ENCODE measurements at places on chromosomes 7 and 10.

GRCh38 chr7:147400221-147400689 lies 1190.3 kb upstream of the C7orf33 start:
- H3K4me3 ChIP-seq, result no peak overlapping the region
- no peak for DNase-seq
- no peaks in the 10 kb centered on the region for H3K4me1 ChIP-seq
- no peaks in the 10 kb centered on the region for H3K27me3 ChIP-seq

GRCh38 chr7:127877951-127878350 lies 153.3 kb downstream of the LRRC4 start:
- no peaks in the 10 kb centered on the region for H3K36me3 ChIP-seq
- DNase-seq, result no peak
- H3K27ac ChIP-seq, result no peak overlapping the region
- H3K27me3 ChIP-seq, result no peaks in the 10 kb centered on the region
- no peak overlapping the region for H3K4me3 ChIP-seq
- peaks cover 6% of the 10 kb centered on the region for H3K4me1 ChIP-seq

DNA sequence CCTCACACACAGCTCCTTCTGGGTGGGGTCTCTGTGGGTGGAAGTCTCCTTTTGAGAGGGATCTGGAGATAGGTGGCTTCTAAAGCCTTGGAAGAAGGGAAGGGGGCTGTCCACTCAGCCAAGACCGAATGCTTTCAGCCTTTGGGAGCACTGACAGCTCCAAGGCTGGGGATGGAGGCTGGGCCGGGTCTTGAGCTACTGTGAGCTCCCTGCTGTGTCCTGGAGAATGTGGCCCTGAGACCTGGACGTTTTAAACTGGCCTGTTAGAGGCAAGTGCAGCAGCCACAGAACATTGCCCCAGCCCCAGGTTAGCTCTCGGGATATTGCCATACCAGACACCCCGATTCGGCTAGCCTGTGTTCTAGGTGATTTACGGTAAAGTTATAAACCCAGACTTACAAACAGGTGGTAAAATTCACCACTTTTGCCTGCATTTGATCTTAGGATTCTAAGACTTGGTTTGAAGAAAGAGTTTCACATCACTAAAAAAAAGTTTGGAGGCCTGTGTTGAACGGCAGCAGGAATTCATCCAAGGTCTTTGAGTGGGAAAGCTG lies 548.5 kb upstream of the FOXK1 start:
- DNase-seq, result no peak
- no peaks in the 10 kb centered on the region for H3K4me1 ChIP-seq
- no peaks in the 10 kb centered on the region for H3K36me3 ChIP-seq
- no peaks in the 10 kb centered on the region for H3K27me3 ChIP-seq

GRCh38 chr10:53700278-53700677 lies 927.7 kb upstream of the MBL2 start:
- H3K27me3 ChIP-seq, result no peaks in the 10 kb centered on the region
- H3K27ac ChIP-seq, result no peak overlapping the region
- no peaks in the 10 kb centered on the region for H3K4me1 ChIP-seq

- no peak for DNase-seq
- H3K27me3 ChIP-seq, result no peaks in the 10 kb centered on the region
- H3K4me1 ChIP-seq, result no peaks in the 10 kb centered on the region
- no peak overlapping the region for H3K4me3 ChIP-seq
- H3K36me3 ChIP-seq, result no peaks in the 10 kb centered on the region
These were observed 24.3 kb upstream of the ACSL5 start for GRCh38 chr10:112349521-112350085.

- no peak overlapping the region for H3K27ac ChIP-seq
- DNase-seq, result no peak
- H3K4me3 ChIP-seq, result no peak overlapping the region
These were observed 148.5 kb downstream of the ARHGAP22 start for GRCh38 chr10:48456361-48456804.

DNA sequence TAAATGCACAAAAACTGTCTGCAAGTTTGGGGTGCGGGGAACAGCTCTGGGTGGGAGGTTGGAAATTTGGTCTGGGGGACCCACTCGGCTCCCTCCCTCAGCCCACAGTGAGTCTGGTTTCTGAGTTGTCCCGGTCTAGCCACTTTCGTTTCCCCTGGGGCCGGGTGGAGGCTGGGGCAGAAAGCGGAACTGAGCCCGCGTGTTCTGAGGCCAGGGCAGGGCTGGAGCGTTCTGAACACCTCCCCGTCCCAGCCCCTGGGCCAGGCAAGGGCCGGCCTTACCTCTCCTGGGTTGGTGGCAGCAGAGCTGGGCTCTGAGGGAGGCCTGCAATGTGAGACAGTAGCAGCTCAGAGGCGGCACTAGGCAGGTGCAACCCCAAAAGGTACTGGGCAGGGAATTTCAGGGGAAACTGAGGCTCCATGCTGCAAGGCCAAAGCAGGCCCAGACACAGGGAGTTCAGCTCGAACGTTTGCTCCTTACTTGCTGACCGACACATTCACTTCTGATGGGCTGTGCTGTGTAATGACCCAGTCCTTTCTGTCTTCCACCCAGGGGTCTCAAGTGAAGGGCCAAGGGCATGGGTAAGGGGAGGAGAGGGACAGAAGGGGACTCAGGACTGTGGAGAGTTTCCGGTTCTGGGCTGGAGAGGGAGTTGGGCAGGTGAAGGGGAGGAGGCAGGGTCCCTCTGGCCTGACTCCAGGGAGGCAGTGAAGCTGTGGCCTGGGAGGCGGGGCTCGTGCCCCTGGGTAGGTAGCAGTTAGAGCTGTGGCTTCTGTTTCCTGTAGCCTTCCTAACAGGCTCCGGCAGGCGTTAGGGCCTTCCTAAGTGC lies 3.0 kb downstream of the IRF5 start:
- no peak for DNase-seq
- peaks cover 49% of the 10 kb centered on the region for H3K4me1 ChIP-seq
- no peaks in the 10 kb centered on the region for H3K36me3 ChIP-seq

DNA sequence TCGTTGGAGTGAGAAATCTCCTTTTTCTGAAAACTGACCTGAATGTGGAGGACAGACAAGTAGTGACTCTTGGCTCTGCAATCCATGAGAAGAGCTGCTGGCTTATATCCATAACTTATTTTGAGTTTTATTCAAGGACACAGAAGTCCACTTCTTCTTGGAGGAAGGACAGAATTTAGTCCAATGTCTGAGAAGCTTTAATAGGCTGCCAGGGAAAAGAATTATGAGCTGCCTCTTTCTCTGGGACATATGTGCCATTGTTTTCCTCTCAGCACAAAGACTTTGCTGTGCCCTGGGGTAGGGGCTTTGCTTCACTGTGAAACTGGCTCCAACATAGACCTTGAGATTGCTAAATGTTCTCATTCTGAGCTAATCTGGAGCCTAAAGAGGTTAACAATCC lies 20.5 kb upstream of the AOC1 start:
- peaks cover 13% of the 10 kb centered on the region for H3K27me3 ChIP-seq
- no peaks in the 10 kb centered on the region for H3K36me3 ChIP-seq
- no peaks in the 10 kb centered on the region for H3K4me1 ChIP-seq
- DNase-seq, result no peak
- no peak overlapping the region for H3K27ac ChIP-seq

DNA sequence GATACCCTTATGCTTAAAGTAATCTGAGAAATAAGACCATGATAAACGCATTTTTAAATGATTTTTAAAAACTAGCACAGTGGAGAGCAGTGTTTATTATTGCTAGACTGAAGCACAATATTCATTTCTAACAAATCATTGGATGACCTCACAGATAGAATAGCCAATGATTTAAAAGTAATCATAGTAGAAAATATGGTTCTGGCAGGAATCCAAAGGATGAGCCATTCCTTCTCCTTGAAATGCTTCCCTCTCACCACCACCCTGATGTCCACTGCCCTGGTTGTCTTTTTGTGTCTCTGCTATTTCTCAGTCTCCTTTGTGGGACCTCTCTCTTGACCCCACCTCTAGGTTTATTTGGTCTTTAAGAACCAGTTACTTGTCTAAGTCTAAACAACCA lies 64.9 kb downstream of the PRKG1 start:
- no peak overlapping the region for H3K4me3 ChIP-seq
- no peaks in the 10 kb centered on the region for H3K4me1 ChIP-seq
- no peaks in the 10 kb centered on the region for H3K36me3 ChIP-seq
- no peak overlapping the region for H3K27ac ChIP-seq

- H3K36me3 ChIP-seq, result no peaks in the 10 kb centered on the region
- H3K4me1 ChIP-seq, result no peaks in the 10 kb centered on the region
- no peaks in the 10 kb centered on the region for H3K27me3 ChIP-seq
- DNase-seq, result no peak
- no peak overlapping the region for H3K4me3 ChIP-seq
These were observed 17.8 kb upstream of the CCNJ start for GRCh38 chr10:96025566-96025965.

GRCh38 chr7:139817249-139817648 lies 11.8 kb upstream of the TBXAS1 start:
- no peak overlapping the region for H3K27ac ChIP-seq
- no peak for DNase-seq
- no peaks in the 10 kb centered on the region for H3K36me3 ChIP-seq
- no peaks in the 10 kb centered on the region for H3K4me1 ChIP-seq

DNA sequence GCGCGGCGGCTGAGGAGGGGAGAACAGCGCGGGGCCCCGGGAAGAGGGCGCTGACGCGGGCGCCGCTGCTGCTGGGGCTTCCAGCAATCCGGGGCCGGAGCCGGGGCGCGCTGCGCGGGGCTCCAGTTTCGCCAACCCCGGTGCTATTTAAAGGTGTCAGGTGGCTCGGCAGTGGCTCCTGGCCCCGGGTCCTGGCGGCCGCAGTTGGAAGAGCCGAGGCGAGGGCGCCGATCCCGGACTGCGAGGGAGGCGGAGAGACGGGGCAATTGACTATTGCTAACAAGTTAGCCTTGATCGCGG lies 347 bp downstream of the LBX1 start:
- H3K4me1 ChIP-seq, result peaks cover 57% of the 10 kb centered on the region
- no peaks in the 10 kb centered on the region for H3K36me3 ChIP-seq
- DNase-seq, result no peak
- H3K4me3 ChIP-seq, result no peak overlapping the region
- H3K27ac ChIP-seq, result no peak overlapping the region

DNA sequence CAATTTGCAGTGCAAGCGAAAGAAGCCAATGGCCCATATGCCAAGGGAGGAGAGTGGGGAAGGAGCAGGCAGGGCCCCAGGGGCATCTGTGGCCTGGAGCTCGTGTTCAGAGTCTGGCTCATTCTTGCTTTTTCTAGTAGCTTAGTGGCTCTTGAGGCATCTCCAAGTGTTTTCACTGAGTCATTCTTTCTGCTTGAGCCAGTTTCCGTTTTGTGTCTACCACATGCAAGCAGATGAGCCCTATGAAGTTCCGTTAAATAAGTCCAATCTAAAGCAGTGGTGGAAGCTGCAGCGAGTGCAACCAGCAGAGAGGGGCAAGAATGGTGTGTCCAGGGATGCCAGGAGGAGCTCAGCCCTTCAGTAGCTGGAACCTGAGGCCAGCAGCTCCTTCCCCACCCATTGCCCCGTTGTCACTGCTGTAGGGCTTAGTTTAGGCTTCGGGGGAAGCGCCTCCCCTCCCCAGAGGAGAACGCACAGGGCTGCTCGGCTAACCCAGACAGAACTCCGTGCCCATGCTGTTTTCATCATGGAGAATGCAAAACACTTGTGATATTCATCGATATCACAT lies 57.4 kb upstream of the EBF3 start:
- H3K4me1 ChIP-seq, result no peaks in the 10 kb centered on the region
- no peak overlapping the region for H3K4me3 ChIP-seq
- H3K27me3 ChIP-seq, result no peaks in the 10 kb centered on the region
- H3K27ac ChIP-seq, result no peak overlapping the region
- no peaks in the 10 kb centered on the region for H3K36me3 ChIP-seq

GRCh38 chr7:131581241-131582051 lies 25.0 kb upstream of the PODXL start:
- no peaks in the 10 kb centered on the region for H3K36me3 ChIP-seq
- DNase-seq, result no peak
- H3K27me3 ChIP-seq, result no peaks in the 10 kb centered on the region

GRCh38 chr7:74575083-74575784 lies 82.3 kb upstream of the GTF2I start:
- DNase-seq, result no peak
- H3K4me3 ChIP-seq, result no peak overlapping the region
- H3K36me3 ChIP-seq, result no peaks in the 10 kb centered on the region
- peaks cover 6% of the 10 kb centered on the region for H3K4me1 ChIP-seq
- no peaks in the 10 kb centered on the region for H3K27me3 ChIP-seq

GRCh38 chr10:119370972-119371703 lies 163.8 kb downstream of the GRK5 start:
- no peaks in the 10 kb centered on the region for H3K36me3 ChIP-seq
- no peak overlapping the region for H3K27ac ChIP-seq
- H3K4me3 ChIP-seq, result no peak overlapping the region
- no peaks in the 10 kb centered on the region for H3K27me3 ChIP-seq

DNA sequence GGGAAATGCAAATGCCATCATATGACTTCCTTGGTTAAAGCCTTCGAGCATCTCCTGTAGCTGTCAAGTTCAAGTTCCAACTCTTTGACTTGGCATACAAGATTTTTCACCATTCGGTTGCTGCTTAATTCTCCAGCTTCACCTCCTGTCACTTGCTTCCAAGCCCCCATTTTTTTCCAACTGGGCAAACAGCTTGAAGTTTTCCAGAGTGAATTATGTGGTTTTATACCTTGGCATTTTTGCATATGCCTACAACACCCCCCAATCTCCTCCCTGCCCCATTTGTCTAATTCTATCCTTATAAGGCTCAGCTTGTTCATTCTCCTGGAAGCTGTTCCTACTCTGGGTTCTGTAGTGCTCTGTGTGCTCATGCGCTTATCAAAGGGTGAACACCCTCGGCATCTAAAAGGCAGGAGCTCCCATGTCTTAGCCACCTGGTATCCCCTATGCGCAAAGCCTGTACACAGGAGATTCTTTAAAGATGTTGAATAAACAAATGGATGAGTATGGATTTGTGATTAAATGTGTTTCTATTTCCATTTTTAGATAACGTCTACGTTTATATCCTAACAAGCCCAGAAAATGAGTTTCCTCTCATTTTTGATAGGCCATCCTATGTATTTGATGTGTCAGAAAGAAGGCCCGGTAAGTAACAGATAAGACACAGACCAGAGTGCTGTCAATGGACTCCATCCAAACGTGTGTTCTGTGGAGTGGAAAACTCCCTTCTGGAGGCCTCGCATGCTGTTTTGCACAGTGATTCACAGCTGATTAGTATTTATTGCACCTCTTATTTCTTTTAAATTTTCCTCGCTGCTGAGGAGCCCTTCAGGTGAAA lies 52.5 kb downstream of the CDHR3 start:
- H3K4me3 ChIP-seq, result no peak overlapping the region
- H3K36me3 ChIP-seq, result no peaks in the 10 kb centered on the region
- no peak overlapping the region for H3K27ac ChIP-seq

GRCh38 chr10:101558671-101559595 lies 29.1 kb downstream of the POLL start:
- no peak overlapping the region for H3K27ac ChIP-seq
- DNase-seq, result no peak
- H3K27me3 ChIP-seq, result no peaks in the 10 kb centered on the region
- H3K36me3 ChIP-seq, result peaks cover 3% of the 10 kb centered on the region
- peaks cover 19% of the 10 kb centered on the region for H3K4me1 ChIP-seq
- no peak overlapping the region for H3K4me3 ChIP-seq
